ENCODE measurements at places on chromosomes 5 and 9.
A peak's percentile ranks its signal among the peaks of the same experiment; 100 is the strongest.

DNA sequence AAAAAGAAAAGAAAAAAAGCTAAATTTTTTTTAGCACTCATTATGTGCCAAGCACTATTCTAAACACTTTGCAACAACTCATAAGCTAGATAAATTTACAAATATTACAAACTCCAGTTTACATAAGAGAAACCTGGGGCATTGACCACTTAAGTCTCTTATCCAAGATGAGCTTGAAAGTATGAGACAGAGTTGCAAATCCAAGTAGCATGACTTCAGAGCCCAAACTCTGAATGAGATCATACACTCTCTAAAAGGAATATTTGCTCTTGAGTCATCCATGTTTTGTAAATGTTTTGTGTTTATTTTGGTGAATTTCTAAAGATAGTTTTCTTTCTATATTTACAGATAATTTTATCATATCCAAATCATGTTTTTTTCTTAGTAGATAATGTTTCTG is 4.0 kb upstream of the SHOC1 start:
- DNase-seq = peak; percentile 37

DNA sequence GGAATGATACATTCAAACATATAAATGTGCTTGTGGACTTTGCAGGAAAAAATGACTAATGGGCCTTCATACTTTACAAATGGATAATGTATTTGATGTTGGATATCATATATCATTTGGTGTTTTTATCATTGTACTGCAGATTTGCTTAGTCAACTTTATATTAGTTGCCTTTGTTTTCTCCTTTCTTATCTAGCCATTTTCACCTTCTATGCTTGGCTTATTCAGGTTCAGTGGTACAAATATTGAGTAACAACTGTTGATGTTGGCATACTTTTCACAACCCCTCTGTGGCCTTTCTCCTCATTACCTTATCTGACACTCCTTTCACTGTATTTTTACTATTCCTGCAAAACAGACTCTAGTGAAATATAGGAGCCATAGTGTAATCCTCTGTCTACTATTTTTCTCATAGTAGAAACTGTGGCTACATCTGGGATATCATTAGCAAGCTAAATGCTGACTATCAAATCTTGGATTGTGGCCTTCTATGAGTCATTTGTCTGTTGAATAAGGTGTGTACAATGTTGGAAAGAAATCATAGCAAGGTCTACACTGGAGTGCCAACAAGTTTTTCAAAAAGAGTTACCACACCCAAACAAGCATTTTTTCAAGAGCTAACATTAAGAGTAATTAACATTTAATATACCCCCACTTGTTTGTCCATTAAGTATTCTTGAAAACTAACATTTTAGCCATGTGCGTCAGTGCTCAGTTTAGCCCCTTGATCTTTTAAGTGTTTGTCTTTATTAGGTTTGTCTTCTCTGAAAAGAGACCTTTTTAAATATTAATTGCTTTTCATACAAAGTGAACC is 330.1 kb downstream of the ADGRV1 start:
- DNase-seq = no peak

GRCh38 chr5:56673171-56673570 is 142.2 kb upstream of the MAP3K1 start:
- peak; percentile 67 for DNase-seq

DNA sequence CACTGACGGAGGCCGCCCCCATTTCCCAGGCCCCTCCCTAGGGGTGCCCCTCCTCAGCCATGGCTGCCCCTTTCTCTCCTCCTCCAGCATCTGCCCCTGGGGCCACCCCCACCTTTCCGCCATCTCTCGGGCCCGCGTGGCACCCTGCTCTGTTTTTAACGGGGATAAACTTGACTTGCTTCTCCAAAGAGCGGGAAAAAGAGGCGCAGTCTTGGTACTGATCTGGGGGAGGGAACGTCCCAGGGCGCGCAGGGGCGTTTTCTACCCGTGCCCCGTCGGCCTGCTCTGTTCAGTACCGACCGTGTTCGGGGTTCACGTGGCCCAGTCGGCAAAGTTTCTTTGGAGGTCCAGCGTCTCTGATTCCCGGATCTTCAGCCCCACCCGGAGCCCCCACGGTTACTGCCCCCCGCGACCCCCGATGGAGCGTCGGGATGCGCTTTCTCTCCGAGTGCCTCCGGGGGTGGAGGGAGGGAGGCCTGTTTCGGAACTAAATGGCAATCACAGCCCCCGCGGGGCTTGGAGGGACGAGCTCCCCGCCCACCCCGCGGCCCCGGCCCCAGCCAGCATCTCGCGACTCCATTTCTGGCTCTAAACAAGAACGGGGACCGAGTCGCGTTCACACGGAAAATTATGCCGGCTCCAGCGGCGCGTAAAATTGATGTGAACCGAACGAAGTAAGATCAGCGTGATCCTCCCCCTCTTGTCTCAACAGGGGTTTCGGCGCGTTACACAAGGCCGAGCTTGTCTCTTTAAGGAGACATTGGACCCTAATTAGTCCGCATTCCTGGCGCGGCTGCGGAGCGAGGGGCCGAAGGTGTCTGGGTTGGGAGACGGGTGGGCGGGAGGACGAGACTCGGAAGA is 1.1 kb upstream of the TLE4 start:
- DNase-seq = no peak

GRCh38 chr9:105535920-105536668 is 21.8 kb upstream of the FKTN start:
- DNase-seq = no peak

GRCh38 chr5:135450952-135451351 is 1.2 kb downstream of the TIFAB start:
- no peak for DNase-seq

DNA sequence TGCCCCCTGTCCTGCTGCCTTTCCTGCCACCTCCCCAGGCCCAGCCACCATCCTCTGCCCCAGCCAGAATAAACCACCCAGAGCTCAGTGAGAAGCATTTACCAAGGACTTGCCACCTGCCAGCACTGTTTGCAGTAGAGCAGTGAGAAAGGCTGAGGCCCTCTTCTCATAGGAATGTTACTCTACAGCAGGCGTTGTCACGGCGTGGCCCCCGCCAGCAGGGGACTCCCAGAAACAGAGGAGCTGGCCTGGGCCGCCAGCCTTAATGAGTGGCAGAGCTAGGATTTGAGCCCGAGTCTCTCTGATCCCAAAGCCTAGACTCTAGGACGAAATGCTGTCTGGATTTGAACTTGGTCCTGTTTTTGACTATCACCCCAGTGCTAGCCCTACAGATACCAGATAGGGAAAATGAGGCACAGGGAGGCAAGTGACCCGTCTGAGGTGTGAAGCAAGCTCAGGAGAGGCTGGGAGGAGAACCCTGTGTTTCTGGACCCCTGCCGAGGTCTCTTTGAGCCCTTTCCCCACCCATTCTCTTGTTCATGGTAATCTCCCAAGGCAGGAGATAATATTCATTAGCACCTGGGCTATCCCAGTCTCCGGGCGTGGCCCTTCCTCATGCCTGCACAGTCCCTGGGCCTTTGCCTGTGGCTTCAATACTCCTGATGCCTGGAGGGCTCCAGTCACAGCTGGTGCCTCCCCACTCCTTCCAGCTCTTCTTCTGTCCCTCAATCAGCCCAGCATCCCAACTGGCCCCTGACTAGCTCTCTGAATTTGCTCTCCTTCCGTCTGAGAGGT is 30.7 kb downstream of the HRH2 start:
- no peak for DNase-seq

DNA sequence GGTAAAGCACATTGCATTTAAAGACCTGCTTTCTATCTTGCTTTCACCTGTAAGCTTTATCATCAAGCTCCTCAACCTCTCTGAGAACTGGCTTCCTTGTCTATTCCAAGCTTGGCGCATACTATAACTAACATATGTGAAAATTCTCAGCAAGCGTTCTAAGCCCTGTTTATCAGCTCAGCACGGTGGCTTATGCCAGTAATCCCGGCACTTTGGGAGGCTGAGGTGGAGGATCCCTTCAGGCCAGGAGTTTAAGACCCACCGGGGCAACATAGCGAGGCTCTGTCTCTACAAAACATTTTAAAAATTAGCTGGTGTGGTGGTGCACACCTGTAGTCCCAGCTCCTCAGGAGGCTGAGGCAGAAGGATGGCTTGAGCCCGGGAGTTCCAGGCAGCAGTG is 1.6 kb upstream of the ATP6V0E1 start:
- DNase-seq = no peak

GRCh38 chr9:79569814-79570447 is 1.8 kb upstream of the TLE4 start:
- no peak for DNase-seq

GRCh38 chr5:173629628-173630027 is 13.2 kb upstream of the BOD1 start:
- no peak for DNase-seq

GRCh38 chr5:72244862-72245371 is 75.1 kb downstream of the MRPS27 start:
- no peak for DNase-seq

DNA sequence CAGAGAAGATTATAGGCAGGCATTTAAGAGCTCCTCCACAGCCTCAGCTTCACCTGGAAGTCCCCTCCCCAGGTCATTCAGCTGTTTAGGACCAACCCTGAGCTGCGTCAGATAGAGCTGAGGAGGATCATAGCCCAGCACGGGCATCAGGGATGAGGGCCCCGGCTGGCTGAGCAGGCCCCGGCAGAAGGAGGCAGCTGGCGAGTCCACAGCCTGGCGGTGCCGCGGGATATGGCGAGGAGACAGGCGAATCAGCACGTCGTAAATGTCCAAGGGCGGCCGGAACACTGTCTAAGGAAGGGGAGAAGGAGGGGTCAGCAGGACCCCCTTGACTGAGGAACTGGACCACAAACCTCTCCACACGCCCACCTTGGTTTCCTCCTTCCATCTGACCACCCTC is 10.6 kb downstream of the NOL6 start:
- DNase-seq = no peak

- no peak for DNase-seq
Measured at GRCh38 chr5:40093550-40093949, 586.2 kb upstream of the PTGER4 start.

DNA sequence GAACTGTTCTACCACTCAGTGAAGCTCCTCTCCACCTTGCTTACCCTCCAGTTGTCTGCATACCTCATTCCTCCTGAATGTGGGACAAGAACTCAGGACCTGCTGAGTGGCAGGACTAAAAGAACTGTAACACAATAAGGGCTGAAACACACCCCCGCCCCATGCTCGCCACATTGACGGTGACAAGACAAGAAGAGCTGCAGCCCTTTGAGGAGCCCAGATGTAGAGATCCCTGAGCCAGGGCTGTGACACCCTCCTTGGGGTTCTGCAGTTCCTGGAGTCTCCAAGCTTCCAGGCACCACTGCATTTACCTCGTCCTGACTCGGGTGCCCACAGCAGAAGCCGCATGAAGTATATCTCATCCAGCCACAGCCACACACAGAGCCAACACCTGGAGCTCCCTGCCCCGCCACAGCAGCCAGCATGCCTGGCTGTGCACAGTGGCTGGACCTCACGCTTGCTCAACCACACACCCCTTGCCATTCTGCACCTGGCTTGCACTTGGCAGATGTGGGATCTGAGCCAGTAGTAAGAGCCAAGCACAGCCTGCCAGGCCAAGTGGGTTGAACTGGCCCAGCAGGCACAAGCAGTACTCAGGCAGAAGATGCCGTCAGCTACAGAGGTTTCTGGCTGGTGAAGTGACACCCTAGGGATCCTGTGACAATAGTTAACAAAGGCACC is 166.1 kb downstream of the RNF180 start:
- no peak for DNase-seq

DNA sequence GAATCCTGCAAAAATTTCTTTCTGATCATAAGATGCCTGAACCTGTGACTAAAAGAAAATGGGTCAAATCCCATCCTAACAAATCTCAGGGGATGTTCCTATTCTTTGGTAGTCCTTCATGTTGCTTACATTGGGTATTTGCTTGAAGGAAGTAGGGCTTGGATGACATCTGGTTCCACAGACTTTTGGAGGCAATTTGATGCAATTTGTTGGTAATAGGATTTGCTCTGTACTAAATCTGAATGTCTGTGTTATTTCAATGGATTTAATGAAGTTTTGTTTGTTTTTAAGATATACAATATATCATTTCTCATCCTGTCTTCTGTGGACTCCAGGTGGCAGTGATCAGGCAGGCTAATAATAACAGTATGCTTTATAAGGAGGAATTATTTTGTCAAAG is 457.9 kb downstream of the ZSWIM6 start:
- DNase-seq = no peak

DNA sequence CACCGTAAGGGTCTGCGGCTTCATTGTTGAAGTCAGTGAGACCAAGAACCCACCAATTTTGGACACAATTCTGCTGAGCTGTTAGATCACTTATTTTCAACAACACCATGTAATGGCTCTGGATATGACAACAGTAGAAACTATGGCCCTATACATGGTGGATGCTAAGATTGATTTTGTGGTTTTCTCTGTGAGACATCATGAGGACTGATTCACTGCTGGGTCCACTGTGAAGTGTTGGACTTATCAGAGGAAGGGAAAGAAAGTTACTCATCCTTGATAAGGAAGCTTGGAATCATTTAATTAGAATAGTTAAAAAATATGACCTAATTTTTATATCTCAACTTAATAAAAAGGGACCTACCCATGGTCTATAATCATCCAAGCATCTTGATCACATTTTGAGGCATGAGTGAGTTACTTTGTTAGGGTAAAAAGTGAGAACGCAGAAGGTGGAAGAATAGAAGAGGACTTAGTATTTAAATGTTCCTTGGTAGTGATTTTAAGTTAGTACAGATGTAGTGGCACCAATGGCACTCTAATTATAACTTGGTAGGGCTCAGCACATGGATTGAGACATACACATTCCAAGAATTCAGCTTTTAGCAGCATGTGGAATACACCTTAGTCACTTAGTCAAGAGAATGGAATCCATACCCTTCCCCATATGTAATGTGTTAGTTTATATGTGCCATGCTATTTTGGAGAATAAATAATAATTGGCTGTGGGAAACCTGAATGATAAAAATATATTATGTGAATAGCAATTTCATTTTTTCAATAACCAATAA is 123.5 kb upstream of the CD180 start:
- no peak for DNase-seq

GRCh38 chr9:131630205-131630831 is 85.0 kb downstream of the PRRT1B start:
- DNase-seq = peak; percentile 94

- no peak for DNase-seq
Measured at GRCh38 chr5:133705331-133705730, 93.0 kb upstream of the FSTL4 start.
